ENCODE measurements at places on chromosomes 7 and 10.

GRCh38 chr10:50407076-50407801 lies 155.9 kb upstream of the ASAH2 start:
- no peak for DNase-seq

DNA sequence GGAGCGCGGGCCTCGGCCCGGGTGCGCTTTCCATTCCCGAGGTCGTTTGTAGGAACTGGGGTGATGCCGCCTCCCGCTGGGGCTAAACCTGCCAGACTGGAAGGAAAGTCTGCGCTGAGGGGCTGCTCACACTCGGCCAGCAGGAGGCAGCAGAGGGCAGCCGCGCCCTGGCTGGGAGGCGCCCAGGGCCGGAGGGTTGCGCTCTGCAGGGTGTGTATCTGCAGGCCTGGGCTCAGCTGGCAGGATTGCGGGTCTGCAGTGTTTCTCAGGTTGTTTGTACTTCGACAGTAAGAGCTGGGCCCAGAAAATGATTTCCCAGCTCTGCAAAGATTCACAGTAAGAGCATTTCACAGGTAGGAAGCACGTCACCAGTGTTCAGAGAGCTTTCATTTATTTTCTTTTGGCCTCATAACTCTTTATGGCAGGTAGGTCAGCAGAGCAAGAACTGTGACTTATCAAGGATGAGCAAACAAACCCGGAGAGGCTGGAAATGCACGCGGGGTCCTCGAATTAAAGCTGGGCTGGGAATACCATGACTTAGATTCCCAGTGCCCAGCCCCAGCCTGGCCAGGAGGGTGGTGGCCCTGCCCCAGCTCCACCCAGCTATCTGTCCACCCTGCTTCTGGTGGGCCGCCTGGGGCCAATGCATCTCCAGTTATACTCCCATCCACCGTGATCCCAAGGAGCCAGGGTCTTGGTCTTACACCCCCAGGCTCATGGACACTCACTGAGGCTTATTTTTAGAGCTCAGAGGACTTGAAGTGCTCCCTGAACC lies 15.2 kb upstream of the PPP2R2D start:
- DNase-seq: no peak

DNA sequence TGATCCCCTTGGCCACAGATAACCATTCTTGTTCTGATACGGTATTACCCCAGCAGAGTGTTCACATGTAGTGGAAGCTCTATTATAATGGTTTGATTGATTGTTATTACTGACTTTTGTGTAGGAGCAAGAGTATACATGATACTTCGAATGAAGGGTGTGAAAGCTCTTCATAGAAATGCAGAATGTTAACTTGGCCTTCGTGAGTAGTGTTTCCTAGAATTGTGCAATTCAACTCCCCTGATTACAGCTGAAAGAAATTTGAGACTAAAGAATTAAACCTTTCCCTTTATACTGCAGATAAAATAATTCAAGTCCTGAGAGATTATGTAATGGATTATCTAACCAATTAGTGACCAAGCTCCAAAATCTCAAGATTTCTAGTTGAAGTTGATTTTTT lies 38.2 kb downstream of the MKLN1 start:
- DNase-seq: no peak

- no peak for DNase-seq
These were observed 16.2 kb upstream of the SPOCK2 start for GRCh38 chr10:72104472-72105097.

- DNase-seq: no peak
These were observed 19.9 kb downstream of the TCAF1 start for GRCh38 chr7:143882020-143882603.

DNA sequence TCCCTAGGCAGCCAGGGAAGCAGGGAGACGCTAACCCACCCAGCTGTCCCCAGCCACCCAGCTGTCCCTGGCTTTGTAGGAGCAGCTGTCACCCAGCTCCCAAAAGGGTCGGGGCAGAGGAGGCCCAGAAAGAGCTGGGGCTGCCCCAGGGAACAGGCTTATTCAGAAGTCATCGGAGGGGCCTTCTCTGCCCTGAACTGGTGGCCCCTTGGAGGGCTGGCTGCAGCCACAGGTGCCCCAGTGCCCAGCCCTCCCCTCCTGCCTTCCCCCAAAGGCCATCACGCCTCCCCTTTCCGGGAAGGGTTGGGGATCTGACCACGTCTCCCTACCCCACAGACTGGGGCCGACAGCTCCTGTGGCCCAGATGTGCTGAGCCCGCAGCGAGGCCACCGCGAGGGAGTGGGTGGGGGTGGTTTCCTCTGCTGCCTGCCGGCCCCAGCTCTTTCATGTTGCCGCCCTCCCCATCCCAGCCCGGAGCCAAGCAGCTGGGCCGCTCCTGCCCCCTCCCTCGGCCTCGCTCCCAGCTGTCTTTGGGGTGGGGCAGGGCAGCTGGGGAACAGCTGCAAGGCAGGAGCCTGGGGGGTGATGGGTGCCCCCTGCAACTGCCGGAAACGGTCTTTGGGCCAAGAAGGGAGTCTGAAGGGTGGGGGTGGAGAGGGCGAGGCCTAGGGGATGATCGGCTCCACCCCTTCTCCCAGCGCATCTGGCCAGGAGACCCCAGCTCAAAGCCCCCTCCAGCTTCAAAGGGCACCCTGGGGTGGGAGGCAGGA lies 16.8 kb downstream of the TRIM8 start:
- no peak for DNase-seq

DNA sequence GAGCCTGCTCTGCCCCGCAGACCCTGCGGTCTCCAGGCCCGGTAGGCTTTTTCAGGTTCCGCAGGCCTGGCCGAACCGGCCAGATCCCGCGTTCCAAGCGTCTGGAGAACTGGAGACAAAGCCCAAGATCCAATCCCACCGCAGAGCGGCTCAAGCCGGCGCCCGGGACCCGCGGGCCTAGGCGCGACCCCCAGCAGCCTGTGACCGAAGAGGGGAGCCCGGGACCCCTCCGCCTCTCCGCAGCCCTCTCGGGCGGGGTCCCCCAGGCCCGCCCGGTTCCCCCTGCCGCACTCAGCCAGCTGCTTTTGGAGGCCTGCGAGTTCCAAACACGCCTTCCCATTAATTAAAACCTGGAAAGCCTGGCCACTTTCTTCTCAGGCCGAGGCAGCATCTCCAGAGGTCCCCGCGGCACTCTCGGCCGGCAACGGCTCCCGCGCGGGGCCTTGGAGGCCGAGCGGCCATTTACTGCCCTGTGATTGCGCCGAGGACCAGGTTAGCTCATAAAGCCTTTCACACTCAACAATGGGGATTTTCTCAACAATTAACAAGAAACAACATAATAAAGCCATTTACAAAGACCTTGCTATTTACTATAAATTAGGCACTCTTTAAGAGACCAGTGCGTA lies 16.7 kb downstream of the SKIDA1 start:
- no peak for DNase-seq

DNA sequence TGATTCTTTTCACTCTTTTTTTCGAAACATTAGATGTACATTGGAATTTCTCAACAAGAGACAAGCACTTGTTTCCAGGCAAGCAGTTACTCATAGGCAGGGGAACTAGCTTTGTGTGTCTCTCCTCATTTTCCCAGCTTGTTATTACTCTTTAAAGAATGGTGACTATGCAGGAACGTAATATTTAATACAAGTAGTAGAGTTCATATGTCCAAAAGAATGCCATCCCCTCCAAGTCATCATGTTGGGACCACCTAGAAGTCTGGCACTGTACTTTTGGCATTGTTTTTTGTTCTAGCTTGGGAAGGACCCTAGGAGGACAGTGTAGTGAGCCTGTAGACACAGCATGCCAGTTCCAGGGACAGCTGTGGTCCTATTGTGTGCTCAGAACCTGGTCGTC lies 650.7 kb downstream of the INHBA start:
- DNase-seq: no peak

DNA sequence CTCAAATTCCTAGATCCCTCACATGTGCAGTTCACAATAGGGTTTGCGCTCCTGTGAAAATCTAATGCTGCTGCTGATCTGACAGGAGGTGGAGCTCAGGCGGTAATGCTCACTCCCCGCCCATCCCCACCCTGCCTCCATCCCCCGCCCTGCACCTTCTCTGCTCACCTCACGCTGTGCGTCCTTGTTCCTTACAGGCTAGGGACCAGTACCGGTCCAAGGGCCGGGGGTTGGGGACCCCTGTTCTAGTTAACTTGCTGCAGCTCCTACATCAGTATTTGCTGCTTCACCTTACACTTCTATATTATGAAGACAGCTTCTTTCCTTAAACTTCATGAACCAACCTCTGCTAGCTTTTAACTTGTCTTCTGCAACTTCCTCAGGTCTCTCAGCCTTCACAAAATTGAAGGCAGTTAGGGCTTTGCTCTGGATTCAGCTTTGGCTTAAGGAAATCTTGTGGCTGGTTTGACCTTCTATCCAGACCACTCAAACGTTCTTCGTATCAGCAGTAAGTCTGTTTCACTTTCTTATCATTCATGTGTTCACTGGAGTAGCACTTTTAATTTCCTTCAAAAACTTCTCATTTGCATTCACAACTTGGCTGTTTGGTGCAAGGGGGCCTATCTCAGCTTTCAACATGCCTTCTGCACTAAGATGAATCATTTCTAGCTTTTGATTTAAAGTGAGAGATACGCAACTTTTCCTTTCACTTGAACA lies 1.7 kb upstream of the TNKS2 start:
- no peak for DNase-seq

GRCh38 chr10:30861221-30861620 lies 170.4 kb downstream of the ZNF438 start:
- DNase-seq: no peak

- DNase-seq: no peak
These were observed 430.5 kb upstream of the KLF6 start for GRCh38 chr10:4215485-4215884.

DNA sequence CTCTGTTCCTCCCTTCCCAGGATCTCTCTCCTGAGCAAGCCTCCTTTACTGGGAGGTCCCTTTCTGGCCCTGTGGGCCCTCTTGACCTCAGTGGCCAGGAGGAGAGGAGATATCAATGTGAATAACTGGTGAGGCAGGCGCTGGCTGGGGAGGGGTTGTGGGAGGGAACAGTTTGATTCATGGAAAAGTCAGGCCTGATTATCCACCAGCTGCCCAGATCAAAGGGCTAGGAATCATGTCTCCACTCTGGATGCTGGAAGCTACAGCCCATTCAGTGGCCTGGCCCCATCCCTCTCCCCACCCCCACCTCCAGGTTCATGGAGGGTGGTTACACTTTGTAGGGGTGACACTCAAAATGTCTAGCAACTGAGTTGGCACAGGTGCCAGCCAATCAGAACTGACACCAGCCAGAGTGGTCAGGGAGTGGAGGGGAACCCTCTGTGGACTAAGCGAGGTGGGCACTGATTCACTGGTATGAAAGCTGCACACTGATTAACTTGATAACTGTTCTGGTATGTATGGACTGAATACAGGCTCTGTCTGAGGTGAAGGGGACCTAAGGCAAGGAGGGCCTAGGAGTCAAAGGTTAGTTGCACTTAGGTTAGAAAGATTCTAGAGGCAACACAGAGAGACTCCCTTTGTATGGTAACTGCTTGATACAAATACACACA lies 4.8 kb downstream of the PRRT4 start:
- DNase-seq: no peak

- no peak for DNase-seq
These were observed 30.6 kb upstream of the GALNTL5 start for GRCh38 chr7:151925446-151926335.

GRCh38 chr7:31767686-31768358 lies 80.8 kb downstream of the PPP1R17 start:
- no peak for DNase-seq

GRCh38 chr10:32239769-32240168 lies 107.2 kb downstream of the EPC1 start:
- DNase-seq: no peak

DNA sequence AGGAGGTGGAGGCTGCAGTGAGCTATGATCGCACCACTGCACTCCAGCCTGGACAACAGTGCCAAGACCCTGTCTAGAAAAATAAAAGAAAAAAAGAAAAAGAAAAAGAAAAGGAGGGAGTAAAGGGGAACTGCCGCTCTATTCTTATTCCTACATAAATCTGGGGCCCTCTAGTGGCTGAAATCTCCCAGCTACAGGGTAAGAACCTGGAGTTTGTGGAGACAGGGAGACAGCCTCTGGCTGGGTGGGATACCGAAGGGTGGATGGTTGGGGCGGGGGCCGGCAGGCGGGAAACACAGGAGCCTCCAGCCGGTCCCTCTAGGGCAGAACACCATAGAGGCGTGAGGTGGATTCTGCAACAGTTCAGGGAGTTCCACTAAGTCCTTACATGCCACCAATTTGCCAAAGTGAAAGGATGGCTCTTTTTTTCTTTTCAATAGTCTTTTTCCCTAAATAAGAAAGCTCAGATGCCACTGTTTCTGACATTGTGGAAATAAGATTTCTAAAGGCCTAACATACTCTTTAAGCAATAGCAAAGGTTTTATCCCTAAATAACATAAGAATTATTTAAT lies 117.3 kb downstream of the SVIL start:
- no peak for DNase-seq

DNA sequence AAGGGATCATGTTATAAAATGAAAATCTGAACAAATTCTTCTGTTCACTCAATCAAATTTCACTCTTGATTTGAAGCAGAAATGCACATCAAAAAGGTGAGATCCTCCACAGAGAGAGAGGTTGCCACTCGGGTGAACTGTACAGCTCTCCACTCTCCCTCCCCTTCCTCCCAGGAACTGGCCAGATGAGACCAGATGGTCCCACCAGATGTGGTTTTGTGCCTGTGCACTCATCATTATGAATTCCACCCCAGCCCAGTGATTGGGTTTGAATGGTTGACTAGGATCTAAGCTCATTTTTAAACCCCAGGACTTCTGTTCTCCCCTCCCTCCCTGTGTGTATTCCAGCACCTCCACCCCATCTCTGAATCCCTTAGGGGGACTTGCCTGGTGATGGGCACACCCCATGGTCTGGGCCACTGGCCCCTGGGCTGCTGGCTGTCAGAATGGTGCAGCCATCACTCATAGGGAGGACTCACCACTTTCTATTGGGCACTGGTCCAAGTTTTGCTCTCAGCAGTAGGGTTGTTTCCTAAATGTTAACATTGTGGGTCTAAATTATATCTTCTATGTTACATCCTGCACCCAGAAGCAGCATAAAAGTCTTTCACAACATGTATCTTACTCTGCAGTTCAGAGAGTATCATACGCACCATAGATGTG lies 393.1 kb downstream of the TNS3 start:
- no peak for DNase-seq
